ENCODE measurements at places on chromosomes 12 and 14.

- no peak for DNase-seq
Observed at GRCh38 chr12:69779928-69780327, 41.3 kb downstream of the RAB3IP start.

DNA sequence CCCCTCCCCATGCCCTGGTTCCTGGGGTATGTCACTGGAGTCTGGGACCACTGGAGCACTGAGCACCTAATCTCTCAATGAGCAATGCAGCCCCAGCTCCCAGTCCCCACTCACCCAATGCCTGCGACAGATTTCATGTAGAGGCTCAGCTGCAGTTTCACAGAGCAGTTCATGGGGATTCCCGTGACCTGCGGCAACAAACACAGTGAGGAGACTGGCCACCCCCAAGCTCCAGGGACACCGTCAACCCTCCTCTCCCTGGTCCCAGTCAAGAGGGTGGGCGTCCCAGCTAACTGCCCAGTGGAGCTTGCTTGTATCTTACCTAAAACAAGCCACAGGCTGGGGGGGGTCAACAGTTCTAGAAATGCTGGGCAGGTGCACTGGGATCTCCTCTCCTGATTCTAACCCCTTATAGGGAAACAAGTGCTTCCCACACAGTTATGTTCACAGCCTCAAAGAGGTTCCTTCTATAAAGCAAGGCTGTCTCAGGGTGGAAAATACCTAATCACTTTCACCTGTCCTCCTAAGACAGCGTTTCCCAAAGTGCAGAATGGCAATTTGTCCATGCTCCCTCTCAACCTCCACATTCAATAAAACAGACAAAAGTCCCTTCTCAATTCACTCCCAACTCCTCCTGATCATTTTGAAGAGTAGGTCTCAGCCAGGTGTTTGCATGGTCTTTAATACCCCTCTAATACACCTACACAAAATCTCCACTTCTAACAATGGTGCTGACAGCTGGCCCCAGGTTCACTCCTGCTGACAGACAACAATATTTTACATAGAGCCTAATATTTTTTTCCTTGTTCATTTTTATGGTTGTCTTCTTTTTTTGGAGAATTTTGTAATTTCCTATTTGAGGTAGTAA is 68.3 kb downstream of the SCARB1 start:
- no peak for DNase-seq

DNA sequence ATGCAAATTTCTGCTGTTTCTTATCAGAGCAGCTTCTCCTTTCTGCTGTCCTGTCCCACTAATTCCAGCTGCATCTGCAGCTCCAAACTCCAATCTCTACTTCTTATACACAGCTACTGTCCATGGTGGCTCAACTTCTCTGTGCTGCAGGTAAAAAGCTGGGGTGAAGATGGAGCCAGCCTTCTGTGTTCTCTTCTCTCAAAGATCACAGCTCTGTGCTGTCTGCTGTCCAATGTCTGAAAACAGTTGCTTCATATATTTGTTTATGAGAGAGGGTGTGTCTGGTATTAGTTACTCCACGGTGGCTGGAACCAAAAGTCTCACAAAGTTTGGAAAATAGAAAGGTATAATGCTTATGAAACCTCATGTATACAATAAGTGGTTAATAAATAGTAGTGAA is 445.8 kb upstream of the TBX3 start:
- DNase-seq, result no peak

DNA sequence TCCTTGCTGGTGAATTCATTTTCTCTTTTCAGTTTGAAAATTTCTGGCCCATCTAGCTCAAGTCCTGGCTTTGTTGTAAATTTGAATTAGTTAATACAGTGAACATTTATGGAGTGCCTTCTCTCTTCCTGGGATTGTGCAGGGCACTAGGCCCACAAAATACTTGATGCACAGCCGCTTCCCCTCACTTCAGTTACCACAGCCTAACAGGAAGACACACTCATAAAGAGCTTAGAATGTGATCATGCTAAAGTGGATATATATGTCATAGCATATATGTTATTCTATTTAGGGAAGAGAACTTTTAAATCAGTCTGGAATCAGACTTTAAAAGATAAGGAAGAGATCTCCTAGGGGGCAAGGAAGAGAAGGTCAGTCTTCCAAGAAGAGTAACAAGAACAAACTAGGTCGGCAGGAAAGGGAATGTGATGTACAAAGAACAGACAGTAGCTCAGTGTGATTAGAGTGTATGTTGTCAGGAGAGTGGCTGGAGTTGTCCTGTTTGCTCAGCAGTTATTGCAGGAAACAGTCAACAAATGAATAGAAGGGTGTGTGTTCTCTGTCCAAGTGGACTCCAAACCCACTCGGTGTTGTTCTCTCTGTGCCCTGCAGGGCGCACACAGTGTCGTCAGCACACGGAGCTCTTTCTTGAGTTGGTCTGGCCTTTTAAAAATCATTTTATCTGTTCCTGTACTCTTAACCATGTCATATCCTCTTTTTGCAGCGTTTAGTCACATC is 74.4 kb downstream of the DAAM1 start:
- no peak for DNase-seq

- DNase-seq, result no peak
Observed at GRCh38 chr14:22428700-22429291, 160.2 kb downstream of the DAD1 start.

GRCh38 chr12:91704446-91704845 is 441.2 kb downstream of the BTG1 start:
- DNase-seq, result no peak

DNA sequence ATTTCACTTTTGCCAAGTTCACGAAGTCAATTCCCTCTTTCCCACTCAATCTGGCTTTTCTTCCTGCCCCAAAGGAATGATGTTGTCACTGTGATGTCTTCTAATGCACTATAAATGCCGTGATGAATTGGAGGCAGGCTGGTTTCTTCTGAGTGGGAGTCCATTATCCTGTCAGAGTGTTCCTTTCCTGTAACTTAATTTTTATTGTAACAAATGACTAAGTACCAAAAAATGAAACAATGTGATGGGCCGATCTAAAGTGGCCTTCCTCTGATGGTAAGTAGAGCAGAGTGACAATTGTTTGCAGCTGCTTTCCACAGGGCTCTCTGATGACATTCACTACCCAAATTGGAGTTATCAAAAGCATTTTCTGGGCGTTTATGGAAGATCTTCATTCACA is 22.2 kb downstream of the TMEM30B start:
- DNase-seq, result no peak
